ENCODE measurements at places on chromosomes 6 and 20.
A peak's percentile ranks its signal among the peaks of the same experiment; 100 is the strongest.

GRCh38 chr20:61436667-61437279, 184.7 kb downstream of the CDH4 start:
- DNase-seq = no peak

DNA sequence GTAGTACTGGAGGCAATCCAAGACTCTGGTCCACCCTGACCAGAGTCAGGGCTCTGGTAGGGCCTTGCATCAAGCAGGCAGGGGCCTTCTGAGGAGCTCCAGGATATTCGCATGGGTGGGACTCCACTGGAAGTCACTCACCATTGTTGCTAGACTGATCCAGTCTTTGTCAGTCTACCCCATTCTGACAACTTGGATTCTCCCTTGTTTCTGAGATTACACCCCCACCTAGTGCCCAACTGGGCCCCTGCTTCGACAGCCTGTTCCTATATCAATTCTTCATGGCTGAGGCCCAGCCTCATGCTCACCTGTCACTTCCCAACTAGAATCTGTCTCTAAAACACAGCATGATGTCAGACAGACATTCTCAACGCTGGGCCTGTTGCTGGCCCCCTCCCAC, 5.2 kb downstream of the SLC35D3 start:
- DNase-seq = peak; percentile 4

DNA sequence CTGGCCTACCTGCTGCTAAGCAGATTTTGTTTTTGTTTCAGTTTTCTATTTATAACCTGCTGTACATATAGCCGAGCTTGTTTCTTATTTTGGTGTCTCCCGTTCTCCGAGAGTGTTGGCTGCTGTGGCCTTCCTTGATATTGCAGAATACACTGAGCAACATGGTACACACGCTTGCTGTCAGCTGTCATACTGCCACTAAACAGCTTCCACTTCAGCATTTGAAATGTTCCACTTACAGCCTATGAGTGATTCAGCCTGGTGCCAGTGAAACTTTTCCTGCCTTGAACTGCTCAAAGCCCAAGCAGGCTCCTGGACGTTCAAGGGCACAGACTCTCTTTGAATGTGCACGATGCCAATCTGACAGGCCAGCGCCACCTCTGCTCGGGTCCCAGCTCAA, 87.1 kb downstream of the PSMG4 start:
- no peak for DNase-seq

- no peak for DNase-seq
Observed at GRCh38 chr6:1190366-1190765, 121.5 kb upstream of the FOXQ1 start.

DNA sequence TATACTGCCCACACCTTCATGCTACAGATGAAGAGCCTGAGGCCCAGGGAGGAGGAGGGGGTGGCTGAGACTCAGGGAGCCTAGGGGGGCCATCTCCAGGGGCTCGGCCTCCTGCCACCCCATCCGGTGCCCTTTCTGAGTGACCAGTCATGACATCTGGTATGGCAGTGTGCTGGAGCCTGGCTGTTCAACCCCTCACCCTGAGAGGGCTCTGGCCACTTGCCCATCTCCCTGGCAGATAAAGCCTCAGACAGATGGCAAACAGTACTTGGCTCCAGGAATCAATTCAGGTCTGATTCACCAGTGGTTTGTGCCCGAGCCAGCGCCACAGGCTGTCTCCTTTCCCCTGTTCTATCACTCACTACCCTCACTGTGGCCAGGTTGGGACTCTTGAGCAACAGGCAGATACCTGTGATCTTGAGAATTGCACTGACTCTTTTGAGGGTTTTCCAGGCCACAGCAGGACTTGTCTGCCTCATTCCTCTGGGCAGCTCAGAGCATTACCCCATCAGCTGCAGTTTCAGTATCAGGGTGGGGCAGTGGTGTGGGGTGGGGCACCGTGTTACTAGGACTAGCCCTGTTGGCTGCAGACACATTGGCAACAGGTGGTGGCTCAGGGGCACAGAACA, 22.8 kb downstream of the SRSF3 start:
- no peak for DNase-seq

DNA sequence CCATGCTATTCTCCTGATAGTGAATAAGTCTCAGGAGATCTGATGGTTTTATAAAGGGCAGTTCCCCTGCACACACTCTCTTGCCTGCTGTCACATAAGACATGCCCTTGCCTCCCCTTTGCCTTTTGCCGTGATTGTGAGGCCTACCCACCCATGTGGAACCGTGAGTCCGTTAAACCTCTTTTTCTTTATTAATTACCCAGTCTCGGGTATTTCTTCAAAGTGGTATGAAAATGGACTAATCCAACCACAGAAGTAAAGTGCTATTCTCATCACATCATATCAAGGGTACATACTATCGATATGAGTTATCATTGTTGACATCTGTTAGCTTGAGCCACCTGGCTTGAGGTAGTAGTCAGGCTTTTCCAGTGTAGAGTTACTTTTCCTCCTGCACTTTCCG, 2.3 kb downstream of the MANBAL start:
- no peak for DNase-seq

GRCh38 chr6:169709293-169709692, 7.4 kb downstream of the C6orf120 start:
- DNase-seq = no peak

Measured in CD4-positive, alpha-beta memory T cell (primary cell).